ENCODE measurements at places on chromosomes 3 and 15.

- no peak for DNase-seq
These were observed 94.6 kb downstream of the EEFSEC start for GRCh38 chr3:128247666-128248409.

GRCh38 chr3:59056706-59057105 lies 6.9 kb upstream of the CFAP20DC start:
- no peak for DNase-seq

DNA sequence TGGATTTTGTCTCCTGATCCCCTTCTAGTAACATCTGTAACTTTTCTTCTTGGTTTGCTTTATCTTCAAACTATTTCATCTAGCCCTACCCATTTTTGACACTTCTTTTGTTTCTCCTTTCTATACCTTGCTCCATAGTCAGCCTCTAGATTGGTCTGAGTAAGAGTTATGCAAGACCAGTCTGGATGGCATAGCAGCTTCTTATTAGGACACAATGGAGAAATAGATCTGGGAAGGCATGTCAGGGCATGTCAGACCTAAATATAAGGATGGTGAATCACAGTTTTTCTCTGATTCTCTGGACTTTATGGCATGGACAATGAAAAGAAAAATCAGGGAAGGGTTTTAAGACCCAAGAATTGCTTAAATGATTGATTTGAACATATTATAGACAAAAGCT lies 452.5 kb downstream of the RAP2B start:
- DNase-seq = no peak

GRCh38 chr15:90735923-90736322 lies 18.8 kb downstream of the BLM start:
- no peak for DNase-seq

DNA sequence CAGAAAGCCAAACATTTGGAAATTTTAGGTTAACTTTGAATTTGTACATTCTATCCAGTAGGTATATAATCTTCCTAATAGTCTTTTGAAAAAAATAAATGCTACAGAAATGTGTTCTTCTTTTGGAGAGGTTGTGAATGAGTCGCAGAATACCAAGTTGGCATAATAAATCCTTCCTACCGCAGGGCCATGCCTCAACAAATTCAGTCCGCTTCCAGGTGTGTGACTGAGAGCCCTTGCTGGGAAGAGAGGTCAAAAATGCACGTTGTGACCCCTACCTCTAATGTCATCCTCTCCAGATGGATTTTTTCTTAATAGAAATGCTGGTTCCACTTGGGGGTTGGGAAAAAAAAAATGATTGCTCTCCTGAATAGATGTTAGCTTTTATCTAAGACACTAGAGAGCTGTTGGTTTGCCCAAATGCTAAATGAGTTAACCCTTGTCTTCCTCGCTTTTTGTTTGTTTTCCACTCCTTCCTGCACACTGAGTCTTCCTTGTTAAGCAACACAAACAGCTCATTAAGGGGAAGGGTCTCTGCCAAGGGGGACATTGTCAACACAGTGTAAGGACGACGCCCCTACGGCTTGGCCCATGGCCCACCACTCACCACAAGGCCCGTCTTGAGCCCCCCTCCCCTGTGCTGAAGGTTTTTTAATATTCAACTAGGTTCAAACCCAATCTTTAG lies 33.9 kb downstream of the RLBP1 start:
- no peak for DNase-seq

GRCh38 chr15:77034695-77035489 lies 36.0 kb downstream of the TSPAN3 start:
- DNase-seq = peak; percentile 35

- DNase-seq = no peak
These were observed 129.6 kb downstream of the ADAMTS17 start for GRCh38 chr15:100211855-100212850.

DNA sequence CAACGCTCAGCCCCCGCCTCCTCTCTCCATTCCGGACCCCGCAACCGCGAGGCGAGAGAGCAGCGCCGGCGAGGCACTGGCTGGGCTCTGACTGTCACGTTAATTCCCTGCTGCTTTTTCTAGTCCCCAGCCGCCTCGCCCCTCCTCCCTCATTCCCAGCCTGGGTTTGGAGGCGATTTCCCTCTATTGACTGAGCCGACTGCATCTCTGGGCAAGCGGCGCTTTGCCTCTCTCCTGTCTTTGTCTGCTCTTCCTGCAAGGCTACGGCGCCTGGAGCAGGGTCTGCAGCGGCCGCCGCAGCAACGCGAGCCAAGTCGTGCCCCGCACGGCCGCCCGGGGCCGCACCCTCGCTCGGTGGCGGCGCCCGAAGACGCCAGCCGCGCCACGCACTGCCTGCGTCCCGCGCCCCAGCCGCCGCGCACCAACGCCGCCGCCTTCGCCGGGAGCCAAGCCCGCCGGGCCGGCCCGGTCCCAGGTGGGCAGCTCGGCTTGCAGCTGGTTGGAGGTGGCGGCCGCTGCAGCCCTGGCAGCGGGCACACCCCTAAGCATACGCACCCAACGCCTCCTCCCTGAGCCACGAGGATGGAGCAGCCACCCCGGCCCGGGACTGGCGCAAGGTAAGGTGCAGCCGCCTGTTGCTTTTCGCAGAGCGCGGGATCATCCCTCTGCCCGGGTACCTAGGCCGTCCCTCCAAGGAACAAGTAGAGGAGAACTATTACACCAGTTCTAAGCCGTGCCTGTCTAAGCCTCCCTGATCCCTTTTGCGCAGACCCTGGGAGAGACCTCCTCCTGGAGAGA lies at the start of gene LRRC3B:
LRRC3B (plus strand) TSS at position 152 of the 798 bp plus-strand sequence. CDS start 86,901 bp downstream, outside the sequence.
- DNase-seq = no peak

DNA sequence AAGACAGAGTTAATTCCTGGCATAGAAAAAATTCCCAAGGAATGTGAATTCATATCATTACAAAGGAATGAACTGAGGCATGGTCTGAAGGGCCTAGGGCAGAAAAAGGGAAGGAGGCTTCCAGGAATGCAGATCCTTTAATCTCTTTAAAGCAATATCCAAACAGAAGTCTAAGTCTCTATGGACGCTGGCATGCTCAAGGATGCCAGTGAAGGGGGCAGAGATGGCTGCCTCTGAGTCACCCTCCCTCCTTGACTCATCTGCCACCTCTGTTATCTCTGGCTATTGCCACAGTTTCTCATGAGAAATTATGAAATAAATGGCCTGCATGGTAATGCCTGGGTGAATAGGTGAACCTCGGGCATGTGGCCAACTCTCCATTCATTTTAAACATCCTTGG lies 96.3 kb upstream of the BCL6 start:
- DNase-seq = no peak

- no peak for DNase-seq
These were observed 268.7 kb upstream of the THRB start for GRCh38 chr3:24763393-24763792.

DNA sequence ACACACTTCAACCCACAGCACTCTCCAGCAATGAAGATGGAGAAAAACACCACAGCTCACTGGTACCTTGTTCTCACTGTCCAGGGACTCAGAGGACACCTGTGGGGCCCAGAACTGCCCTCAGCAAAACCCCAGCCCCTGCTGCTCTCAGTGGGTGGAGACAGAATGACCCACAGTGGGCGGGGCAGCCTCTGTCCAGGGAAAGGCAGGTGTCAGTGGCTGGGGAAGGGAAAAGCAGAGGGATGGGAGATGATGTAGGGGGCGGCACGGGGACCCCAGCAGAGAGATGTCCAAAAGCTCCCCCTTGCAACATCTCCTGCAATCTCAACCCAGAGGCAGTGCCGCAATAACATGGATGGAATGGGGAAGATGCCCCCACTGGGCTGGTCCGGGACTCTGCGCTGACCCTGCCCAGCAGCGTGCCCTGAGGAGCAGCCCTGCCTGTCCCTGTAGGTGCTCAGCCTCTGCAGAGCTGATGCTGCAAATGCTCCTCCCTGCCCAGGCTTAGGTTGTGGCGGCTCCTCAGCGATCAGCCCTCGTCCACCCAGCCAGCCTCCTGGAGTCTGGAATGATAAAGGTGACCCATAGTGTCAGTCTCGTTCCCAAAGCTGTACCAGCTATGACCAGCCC lies 193.9 kb downstream of the XXYLT1 start:
- DNase-seq = no peak

GRCh38 chr3:146387566-146387965 lies 81.8 kb downstream of the PLSCR2 start:
- DNase-seq = no peak

DNA sequence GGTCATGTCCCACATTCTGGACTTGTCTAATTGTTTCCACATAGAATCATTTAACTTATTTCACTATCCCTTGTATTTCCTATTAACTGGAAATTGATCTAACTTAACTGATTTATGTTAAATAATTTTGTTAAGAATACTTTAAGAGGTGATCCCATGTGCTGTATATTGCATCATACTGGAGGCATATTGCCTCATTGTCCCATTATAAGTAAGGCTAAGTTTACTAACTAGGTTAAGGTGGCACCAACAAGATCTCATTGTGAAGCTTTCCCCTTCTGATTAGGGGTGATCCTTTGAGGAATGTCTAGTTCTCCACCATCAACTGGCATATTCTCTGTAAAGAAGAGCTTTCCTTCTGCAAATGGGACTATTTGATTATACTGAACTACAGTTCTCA lies 24.4 kb downstream of the MAP1A start:
- DNase-seq = no peak

- DNase-seq = no peak
These were observed 6.6 kb upstream of the MUSTN1 start for GRCh38 chr3:52841211-52841980.
